ENCODE measurements at places on chromosomes 11 and 22.

GRCh38 chr11:115925568-115926090, 421.4 kb upstream of the CADM1 start:
- no peak for DNase-seq

GRCh38 chr11:10927538-10927937, 69.7 kb upstream of the ZBED5 start:
- DNase-seq = no peak

GRCh38 chr11:66489636-66490035, 9.4 kb downstream of the DPP3 start:
- no peak for DNase-seq

DNA sequence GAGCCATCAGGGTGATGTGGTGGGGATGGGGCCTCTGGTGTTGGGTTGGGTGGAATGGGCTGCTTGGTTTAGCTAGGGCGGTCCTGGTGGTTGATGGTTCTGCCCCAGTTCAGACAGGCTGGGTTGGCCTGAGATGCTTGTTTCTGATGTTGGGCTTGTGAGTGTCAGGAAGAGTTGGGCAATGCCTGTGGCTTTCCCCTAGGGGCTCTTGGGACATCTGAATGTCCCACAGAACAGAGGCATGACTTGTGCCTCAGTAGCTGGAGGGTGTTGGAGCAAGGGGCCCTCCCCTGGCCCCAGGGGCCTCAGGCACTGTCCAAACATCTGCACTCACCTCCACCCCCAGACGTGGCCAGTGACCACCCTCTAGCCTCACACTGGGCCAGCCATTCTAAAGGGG, 14.0 kb upstream of the CTSD start:
- DNase-seq = no peak

- peak; percentile 46 for DNase-seq
Observed at GRCh38 chr11:2443881-2444820, at the start of gene TRPM5. TRPM5 (minus strand) TSS chr11:2444514; CDS start chr11:2423036, 21,478 bp downstream.

- DNase-seq = no peak
Observed at GRCh38 chr11:75280770-75281468, 40.3 kb downstream of the TPBGL start.

DNA sequence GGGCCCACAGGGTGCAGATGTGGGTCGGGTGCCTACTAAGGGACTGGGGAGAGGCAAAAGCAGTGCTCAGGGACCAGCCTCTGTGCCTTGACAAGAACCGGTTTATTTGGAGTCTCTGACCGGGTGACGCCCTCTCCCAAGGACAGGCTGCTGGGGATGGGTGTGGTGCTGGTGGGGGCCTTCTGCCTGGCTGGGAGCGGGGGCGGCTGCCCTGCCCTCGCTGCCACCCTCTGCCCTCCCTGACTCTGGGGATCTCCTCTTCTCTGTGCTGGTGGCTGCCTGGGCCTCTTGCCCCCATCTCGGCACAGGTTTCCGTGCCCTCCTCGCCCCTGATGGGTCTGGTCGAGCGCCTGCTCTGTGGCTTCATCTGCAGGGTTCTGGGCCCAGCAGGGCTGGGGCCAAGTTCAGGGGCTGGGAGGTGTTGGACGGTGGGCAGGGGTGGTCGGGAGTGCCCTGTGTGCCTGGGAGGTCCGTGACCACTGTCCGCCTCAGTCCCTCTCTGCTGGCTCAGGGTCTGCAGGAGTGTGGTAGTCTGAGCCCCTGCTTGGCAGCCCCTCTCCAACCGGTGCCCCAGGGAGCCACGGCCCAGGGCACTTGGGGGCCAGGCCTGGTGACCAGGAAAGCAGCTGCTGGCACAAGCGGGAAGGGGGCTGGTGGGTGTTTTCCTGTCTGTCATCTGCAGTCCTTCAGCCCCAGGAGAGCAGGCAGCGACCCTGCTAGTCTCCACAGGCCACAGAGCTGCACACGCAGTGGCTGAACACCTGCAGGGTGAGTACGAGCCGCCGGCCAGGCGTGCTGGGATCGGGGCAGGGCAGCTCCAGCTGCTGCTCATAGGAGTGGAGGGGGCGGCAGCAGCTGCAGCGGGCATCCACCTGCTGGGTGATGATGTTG, 23.5 kb downstream of the MUC6 start:
- DNase-seq = no peak

GRCh38 chr11:115660030-115660805, 156.0 kb upstream of the CADM1 start:
- DNase-seq = no peak

DNA sequence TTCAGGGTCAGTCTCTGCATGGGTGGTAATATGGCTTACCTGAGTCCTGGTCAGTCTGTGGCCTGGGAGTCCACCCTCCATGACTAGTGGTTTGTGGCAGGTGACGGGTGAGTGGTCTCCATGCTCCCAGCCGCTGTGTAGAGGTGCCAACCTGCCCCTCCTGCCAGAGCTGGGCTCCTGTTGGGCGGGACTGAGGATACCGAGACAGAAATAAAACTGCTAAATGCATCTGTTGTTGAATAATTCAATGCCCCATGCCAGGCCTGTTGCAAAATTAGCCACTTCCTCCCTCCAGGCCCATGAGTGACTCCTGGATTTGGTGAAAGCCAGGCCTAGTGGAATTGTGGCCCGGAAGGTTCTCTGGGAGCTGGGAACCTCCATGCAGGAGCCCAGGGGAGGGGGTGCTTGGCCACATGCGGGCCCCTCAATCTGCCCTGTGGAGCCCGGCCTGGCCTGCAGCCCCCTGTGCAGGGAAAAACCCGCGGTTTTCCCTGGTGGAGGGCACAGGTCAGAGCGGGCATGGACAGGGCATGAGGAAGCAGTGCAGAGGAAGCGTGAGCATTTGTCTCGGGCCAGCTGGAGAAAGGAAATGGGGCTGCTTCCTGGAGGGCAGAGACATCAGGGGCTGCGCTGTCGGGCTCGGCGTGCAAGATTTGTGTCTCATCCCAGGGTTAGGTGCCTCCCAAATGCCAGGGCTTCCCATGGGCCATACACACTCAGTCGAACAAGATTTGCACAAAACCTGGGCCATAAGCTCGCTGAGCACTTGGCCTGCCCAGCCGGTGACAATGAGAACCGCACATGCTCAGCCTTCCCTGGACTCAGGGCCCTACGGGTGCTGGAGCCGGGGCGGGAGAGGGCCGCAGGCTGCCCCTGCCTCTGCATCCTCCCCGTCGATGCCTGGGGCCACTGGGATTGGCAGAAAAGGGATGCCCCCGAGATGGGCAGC, 66.9 kb downstream of the KCNQ1 start:
- DNase-seq = no peak

GRCh38 chr11:119999220-119999619, 138.7 kb downstream of the TRIM29 start:
- DNase-seq = no peak

DNA sequence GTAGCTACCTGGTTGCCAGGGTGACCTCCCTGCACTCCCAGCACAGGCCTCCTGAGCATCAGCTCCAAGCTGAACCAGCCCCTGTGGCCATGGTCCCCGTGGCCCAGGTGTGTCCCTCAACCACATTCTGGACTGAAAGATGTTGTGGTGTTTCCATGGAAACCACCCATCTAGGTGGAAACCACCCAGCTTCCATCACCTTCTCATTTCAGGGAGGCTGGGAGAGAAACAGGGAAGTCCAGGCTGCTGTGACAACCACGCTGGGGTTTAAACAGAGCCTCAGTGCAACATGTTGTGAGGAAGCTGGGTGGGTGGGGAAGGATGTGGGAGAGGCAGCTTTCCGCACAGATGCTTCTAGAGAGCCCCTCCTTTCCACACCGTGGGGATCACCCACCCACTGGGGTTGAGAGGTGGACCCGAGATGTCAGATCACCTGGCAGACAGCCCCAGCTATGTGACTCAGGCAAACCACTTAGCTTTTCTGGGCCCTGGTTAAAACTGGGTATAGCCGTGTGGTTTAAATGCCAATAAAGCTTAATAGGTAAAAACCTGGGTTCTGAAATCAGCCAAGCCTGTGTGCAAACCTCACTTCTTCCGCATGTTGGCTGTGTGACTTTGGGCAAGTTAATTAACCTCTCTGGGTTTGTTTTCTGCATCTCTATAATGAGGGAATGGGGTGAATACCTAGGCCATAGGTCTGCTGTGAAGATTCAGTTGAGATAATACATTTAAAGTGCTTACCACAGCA, 46.4 kb downstream of the CD82 start:
- peak; percentile 67 for DNase-seq

DNA sequence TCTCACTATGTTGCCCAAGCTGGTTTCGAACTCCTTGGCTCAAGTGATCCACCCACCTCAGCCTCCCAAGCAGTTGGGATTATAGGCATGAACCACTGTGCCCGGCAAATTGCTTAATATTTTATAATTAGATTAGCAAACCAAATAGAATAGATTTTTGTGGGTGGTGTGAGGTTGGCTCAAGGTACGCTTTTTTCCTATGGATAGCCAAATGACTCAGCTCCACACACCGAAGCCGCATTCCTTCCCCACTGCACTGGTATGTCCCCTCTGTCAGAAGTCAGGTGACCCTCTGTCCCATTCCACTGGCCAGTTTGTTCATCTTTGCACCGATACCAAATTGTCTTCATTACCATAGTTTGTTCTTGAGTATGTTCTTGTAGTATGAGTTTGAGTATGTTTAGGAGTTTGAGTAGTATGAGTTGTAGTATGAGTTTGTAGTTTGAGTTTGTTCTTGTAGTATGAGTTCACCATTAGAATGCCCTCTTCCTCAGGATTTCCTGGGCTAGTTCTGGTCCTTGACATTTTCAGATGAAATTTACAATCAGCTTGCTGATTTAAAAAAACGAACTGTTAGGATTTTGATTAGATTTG, 19.4 kb downstream of the SUSD2 start:
- DNase-seq = no peak

DNA sequence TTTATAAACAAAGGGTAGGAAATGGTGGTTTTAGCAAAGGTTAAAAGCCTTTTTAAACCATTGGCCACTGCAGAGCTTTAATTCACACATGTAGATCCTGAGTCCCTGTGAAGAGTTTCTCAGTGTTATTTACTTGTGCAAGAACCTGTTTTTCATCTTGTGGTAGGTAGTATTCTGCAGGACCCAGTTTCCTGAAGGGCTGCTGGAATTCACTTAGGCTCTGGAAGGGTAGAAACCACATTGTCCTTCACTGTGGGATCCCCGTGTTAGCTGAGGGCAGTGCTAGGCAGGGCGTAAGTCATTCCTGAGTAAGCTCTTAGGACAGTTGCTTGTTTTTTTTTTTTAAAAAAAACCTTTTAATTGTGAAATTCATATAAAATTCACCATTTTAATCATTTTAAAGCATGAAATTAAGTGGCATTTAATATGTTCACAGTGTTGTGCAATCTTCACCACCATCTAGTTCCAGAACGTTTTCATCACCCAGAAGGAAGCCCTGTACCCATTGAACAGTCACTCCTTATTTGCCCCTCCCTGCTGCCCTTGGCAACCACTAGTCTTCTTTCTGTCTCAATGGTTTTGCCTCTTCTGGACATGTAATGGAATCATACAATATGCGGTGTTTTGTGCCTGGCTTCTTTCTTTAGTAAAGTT, 77.7 kb downstream of the C22orf31 start:
- DNase-seq = no peak

GRCh38 chr11:16902182-16902581, 112.0 kb downstream of the PLEKHA7 start:
- DNase-seq = no peak

GRCh38 chr22:29758068-29758622, 8.7 kb downstream of the ZMAT5 start:
- DNase-seq = no peak

GRCh38 chr22:21977814-21978213, 4.8 kb downstream of the TOP3B start:
- DNase-seq = no peak

DNA sequence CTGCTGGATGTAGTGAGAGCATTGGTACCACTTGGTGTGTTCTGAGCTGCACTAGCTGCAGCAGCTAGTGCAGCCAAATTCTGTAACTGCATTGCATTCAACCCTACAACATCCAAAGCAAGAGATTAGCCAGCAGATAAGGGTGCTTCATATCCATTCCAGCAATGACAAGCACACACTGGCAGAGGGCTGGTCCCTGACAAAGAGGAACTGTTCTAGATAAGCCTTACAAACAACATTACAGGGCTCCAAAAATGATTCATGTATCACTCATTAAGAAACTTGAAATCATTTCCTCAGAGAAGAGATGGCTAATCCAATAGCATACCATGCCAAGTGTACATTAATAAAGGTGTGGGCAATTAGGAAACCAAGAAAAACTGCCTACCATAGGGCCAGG, 28.4 kb upstream of the RAPSN start:
- no peak for DNase-seq

GRCh38 chr22:27668828-27669797, 132.4 kb downstream of the MN1 start:
- no peak for DNase-seq

- no peak for DNase-seq
Observed at GRCh38 chr11:132528181-132528580, 1004.1 kb downstream of the OPCML start.

GRCh38 chr11:31877083-31877482, 66.0 kb upstream of the PAX6 start:
- no peak for DNase-seq

DNA sequence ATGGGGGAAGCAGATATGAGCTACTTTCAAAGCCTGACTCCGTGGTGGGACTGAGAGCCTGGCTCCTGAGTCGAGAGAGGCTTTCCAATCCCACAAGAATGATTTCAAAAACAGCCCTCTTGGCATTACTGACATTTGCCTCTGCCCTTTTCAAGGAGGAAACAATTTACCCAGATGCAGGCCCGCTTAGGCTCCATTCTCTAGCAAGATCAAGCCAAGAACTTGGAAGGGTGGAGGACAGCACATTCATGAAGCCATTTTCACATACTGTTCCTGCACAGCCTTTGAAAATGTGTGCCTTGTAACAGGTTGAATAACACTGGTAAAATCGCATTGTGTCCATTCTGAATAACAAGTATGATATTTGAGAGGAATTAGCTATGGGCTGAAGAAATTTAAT, 58.2 kb upstream of the EED start:
- DNase-seq = no peak

DNA sequence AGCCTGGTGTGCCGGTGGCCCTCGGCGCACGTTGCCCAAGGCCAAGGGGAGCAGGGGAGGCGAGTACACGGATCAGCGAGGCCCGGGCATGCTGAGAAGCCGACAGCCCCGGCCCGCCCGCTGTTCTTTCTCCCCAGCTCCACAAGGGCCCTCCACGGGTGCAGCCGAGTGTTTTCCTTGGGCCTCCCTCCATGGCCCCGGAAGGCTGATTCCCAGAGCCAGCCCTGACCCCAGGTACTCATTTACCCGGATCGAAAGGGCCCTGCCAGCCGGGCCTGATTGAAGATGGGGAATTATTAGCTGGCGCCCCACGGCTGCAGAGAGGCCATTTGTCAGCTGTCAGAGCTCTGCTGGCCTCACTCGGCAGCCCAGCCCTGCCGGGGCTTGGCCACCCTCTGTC, 53.1 kb downstream of the WNT7B start:
- DNase-seq = no peak

DNA sequence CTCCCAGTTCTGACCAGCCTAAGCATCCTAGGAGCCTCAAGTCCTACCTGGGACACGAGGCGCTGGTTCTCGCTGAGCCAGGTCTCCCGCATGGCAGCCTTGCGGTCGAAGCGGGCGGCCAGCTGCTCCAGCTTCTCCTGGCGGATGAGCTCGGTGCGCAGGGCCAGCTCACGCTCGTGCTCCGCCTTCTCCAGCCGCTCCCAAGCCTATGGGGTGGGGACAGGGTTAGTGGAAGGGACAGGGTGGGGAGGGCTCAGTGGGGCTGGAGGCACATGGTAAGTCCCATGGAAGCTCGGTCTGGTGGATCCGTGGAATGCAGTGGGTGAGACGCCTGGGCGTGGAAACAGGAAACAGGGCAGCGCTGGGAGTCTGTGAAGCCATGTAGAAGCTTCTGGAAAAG, 20.9 kb downstream of the SPTBN2 start:
- DNase-seq = no peak

GRCh38 chr11:78400702-78401101, 16.9 kb downstream of the GAB2 start:
- no peak for DNase-seq
